Mucosa of gallbladder (tissue), 1 donor: ENCODE measurements at places on chromosomes 2 and 18.

GRCh38 chr2:224938651-224939182 lies 103.6 kb downstream of the DOCK10 start:
- DNase-seq, result no peak

GRCh38 chr2:25972049-25972823 lies 10.1 kb downstream of the KIF3C start:
- DNase-seq, result no peak

DNA sequence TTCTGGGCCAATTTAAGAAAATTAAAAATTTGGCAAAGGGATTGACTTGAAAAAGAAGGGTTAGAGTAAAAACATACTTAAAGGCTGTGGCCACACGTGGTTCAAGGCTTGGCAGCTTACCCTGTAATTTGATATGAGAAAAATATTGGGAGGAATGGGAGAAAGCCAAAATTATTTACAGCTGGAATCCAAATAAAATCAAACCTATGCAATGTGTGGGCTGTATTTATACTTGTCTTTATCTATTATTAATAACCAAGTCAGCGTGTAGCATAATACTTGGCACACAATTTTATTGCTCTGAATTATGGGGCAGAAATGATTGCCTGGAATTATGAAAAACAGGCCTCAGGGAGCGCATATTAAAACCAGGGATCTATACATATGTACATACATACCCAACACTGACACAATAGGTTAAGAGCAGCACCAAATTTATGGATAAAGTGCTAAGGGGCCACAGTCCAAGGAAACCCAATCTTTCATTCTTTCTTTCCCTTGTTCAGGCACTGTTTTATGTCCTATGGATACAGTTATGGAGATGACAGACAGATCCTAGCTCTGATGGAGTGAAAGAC lies 35.6 kb downstream of the FAM124B start:
- no peak for DNase-seq

DNA sequence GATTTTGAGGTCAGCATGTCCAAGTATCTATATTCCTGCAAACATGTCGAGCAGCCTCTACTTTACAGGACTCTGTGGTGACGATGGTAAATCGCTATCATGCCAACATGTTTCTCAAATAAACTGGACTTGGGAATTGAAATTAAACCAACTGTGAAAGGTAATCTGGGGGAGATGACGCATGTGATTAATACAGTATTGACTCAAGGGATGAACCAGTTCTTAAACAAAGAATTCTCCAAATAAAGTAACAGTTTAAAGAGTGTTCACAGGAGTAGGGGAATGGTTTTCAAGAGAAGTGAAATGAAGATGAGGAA lies 54.3 kb downstream of the THUMPD2 start:
- DNase-seq, result no peak

DNA sequence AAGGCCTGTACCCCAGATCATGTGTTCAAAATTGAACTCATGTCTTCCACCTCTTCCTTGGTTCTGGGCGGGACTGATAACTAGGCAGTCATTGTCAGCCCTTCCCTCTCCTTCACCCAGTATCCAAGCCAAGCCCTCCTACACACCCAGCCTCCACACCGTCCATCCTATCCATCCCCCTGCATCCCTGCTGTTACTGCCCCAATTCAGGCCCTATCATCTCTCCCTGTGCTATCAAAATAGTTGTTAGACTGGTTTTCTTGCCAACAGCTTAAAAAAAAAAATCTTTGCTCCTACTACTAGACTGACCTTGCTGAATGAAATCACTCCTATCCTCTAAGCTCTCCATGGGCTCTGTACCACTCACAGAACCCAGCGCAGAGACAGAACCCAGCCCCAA lies 32.8 kb downstream of the TGFA start:
- DNase-seq, result no peak

- DNase-seq, result no peak
Observed at GRCh38 chr2:62266433-62267038, 70.6 kb downstream of the B3GNT2 start.

DNA sequence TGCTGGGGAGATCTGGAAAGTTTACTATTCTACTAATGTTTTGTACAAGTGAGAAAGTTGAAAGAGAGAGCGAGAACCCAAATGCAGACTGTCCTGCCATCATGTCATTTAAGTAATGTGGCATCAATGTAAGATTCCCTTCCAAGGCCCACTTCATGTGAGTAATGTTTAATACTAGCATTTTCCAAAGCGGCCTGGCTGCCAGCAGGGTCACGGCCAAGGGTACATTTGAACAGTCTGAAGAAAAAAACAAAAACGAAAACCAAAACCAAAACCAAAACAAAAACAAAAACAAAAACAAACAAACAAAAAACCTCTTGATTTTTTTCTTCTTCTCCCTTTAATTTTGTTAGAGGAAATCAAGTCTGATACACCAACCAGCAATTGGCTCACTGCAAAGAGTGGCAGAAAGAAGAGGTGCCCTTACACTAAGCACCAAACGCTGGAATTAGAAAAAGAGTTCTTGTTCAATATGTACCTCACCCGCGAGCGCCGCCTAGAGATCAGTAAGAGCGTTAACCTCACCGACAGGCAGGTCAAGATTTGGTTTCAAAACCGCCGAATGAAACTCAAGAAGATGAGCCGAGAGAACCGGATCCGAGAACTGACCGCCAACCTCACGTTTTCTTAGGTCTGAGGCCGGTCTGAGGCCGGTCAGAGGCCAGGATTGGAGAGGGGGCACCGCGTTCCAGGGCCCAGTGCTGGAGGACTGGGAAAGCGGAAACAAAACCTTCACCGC lies 2.2 kb downstream of the HOXD10 start:
- DNase-seq, result no peak

- DNase-seq, result peak; percentile 80
Observed at GRCh38 chr2:200585730-200586643, at the start of gene AOX1. Gene AOX1, plus strand, starts transcription at chr2:200586014. Its CDS starts 95 bp downstream, at chr2:200586109.

DNA sequence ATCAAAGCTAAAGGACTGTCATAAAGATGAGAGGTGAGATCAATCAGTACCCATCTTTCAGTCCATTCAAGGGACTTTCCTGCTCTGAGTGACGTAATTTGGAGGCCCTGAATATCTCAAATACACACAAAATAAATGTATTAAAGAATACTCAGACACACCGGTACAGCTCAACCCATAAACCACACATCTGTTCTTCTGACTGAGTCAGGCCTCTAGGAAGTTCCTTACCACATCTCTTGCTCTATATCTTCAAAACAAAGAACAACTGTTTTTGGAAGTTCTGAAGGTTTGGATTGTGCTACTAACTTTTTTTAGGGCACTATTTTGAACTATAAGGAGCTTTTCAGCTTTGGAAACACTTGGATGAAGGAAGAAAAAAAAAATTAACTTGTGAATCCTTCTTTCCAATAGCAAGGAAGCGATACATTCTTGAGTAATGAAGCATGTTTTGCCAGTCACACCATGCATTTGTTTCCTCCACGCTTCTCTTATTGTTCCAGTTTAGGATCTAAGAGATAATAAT lies 866.5 kb upstream of the VRK2 start:
- no peak for DNase-seq

GRCh38 chr2:229660951-229661350 lies 53.4 kb downstream of the DNER start:
- no peak for DNase-seq

DNA sequence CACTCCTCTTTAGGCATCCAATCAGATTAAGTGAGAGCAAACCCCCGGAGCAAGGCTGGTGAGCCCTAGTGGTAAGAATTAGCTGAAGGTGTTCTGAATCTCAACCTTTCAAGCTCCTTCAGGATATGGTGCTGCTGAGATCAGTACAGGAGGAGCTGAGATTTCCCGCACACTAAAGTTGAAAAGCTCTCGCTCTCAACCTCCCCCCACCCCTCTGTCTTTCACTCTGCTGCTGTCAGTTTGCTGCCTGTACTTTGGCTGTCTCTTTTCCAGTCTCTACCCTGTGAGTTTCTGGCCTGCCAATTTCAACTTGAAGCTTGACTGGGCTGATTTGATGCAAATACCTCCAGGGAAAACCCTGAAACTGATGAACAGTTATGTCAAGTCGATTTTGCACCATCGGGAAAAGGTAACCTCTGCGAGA lies 15.7 kb downstream of the ZEB2 start:
- DNase-seq, result no peak

- DNase-seq, result no peak
Observed at GRCh38 chr2:72843301-72843700, 17.5 kb upstream of the EXOC6B start.

DNA sequence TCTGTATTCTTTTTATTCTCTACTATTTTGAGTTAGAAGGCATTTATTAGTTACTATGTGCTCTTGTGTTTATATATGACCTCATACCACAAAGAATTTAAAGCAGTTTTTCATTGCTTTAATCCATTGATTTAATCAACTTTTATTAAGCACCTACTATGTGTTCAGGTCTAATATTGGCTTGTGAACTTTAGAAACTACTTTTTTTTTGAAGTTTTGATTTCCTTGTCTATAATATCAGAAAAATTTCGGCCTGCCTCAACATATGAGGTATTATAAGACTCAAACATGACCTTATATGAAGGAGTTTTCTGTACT lies 117.7 kb downstream of the ZNF521 start:
- no peak for DNase-seq

DNA sequence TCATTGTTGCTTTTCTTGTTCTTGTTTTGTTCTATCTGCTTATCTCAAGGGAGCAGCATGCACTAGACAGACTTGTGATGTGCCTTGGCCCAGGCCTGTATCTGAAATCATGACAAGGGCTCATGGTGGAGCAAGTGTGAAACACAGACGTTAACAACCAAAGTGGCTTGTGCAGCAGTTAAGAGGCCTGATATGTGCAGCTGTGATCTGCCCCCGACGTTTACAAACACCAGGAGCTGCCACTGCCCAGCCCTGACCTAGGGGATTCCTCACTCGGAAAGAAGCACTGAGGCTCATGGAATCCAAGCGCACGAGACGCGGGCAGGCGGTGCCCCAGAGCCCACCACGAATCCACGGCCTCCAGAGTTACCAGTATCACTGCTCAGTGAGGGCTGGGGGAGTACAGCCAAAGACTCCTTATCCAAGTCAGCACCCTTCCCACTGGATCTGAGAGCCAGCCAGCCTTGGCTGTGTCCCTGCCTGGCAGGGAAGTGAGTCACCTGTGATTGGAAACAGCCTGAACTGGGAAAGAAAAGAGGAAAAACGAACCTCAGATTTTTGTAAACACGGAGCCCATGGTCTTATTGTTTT lies 62.3 kb upstream of the SNTG2 start:
- no peak for DNase-seq

DNA sequence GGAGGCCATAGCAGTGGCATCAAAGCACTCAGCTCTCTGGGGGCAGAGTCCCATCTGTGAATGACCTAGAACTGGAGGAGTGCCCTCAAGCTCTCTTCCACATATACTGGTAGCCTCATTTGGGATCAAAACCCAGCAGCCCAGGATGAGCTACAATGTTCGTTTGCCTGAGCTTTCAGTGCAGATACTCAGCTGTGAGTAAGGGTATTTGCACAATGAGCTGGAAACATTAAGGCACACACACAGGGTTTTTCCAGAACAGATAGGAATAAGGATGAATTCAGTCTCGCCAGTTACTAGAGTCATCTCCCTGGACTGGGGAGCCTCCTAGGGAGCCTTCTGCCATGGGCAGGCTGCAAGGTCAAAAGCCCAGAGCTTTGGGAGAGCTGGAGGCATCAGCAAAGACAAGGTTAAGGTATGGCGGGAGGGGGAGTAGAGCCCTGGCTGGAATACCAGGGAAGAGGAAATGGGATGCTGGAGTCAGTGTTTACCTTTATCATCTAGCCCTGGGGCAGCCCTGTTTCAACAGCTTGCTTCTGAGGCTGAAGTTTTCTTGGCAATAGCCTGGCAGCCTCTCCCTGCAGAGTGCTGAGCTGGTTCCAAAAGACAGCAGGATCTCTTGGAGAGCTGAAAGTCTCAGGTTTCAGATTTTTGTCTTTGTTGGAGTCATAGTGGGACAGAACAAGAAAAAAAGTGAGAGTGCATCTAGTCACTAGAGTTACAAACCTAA lies 187.7 kb downstream of the LOXHD1 start:
- DNase-seq, result no peak

DNA sequence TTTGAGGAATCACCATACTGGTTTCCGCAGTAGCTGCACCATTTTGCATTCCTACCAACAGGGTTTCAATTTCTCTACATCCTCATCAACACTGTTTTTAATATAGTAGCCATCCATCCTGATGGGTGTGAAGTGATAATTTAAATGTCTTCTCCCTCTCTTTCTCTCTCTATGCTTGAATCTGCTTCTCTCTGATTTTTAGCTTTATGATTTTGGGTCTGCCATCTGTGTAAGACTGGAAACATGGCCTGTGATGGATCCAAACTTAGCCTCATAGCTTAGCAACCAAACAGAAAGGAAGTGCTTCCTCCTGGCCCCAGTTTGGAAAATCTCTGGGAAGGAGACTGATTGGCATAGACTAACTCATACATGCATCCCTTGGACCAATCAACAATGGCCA lies 33.7 kb upstream of the OSBPL6 start:
- no peak for DNase-seq

DNA sequence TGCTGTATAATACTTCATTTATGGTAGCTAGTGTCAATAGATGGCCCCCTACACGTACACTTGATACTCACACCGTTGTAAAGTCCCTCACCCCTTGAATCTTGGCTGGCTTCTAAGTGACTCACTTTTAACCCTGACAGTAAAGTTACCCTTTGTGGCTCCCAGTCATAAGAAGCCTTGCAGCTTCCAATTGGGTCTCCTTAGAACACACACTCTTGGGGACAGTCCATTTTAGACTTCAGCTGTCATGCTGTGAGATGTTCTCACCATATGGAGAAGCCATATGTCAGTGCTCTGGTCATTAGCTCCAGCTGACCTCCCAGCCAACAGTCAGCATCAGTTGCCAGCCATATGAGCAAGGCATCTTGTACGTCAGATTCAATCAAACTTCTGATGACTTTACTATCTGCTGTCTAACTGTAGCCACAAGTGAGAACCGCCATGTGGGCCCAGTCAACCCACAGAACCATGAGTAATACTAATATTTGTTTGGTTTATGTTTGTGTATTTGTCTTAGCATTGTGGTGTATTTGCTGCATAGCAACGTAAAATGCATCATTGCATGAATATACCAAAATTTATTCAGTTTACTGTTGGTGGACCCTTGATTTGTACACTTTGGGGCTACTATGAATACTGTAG lies 68.3 kb downstream of the PTPN4 start:
- DNase-seq, result no peak

- no peak for DNase-seq
Observed at GRCh38 chr2:159073256-159073655, 104.8 kb downstream of the TANC1 start.
